AG04450 (cell line): ENCODE measurements at places on chromosomes 6 and 20. TPM values are rescaled to one million over a fixed set of nuclear protein-coding genes. Genes with fewer than 3 reads are reported as not detected.

SAPCD1 gene
- polyA plus RNA-seq = 0.24 and 0.88 TPM in 2 replicates

VWA7 gene
- polyA plus RNA-seq = 0.10 and 0.32 TPM in 2 replicates

ATP6V1G2 gene
- 12.5 and 14.6 TPM in 2 replicates for polyA plus RNA-seq

MED23 gene
- 32.5 and 40.1 TPM in 2 replicates for polyA plus RNA-seq

RNF39 gene
- not detected in 2 replicates for polyA plus RNA-seq

LRRC73 gene
- 0.14 and 0.16 TPM in 2 replicates for polyA plus RNA-seq

PGC gene
- polyA plus RNA-seq = not detected in 2 replicates

HLA-DQA1 gene
- polyA plus RNA-seq = not detected in 2 replicates

TMC2 gene
- polyA plus RNA-seq = not detected in 2 replicates
